ENCODE measurements at places on chromosomes 6 and 20.

DNA sequence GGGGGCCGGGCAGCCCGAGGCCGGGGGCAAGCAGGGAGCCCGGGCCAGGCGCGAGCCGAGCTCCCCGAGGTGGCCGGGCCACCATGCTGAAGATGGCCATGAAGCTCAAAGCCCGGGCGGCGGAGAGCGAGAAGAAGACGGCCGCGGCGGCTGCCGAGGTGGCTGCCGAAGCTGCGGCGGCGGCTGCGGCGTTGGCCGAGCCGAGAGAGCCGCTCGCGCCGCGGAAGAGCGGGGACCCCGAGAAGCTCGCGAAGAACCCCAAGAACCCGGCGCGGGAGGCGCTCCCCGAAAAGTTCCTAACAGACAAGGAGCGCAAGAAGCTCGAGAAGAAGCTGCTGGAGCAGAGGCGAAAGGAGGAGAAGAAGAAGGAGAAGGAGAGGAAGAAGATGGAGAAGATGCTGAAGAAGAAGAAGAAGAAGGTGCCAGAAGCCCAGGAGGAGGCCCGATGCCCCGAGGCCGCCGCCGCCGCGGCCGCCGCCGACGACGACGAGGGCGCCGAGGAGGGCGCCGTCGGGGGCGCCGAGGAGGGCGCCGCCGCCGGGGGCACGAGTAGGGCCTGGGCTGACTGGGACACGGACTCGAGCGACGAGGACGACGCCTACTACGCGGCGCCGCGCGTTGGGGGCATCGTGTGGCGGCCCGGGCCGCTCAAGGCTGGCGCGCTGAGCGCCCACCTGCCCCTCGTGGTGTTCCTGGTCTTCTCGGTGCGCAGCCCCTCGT lies 37.4 kb downstream of the GNAS start:
- no peak for DNase-seq

GRCh38 chr6:1904466-1904799 lies 294.7 kb downstream of the FOXC1 start:
- DNase-seq: no peak

DNA sequence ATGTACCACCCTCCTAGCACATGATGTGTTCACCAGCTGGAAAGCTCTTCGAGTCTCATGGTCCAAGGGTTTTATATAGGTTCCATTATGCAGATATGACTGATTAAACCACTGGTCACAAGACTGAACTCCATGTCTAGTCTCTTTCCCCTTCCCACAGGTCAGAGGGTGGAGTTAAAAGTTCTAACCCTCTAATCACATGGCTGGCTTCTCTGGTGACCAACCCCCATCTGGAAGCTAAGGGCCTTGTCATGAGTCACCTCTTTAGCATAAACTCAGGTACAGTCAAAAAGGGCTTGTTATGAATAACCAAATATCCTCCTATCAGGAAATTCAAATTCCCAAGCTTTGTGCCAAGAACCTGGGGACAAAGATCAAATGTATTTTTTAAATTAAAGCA lies 52.0 kb upstream of the KLHL31 start:
- no peak for DNase-seq

- no peak for DNase-seq
These were observed 40.4 kb upstream of the TINAG start for GRCh38 chr6:54267798-54268197.

DNA sequence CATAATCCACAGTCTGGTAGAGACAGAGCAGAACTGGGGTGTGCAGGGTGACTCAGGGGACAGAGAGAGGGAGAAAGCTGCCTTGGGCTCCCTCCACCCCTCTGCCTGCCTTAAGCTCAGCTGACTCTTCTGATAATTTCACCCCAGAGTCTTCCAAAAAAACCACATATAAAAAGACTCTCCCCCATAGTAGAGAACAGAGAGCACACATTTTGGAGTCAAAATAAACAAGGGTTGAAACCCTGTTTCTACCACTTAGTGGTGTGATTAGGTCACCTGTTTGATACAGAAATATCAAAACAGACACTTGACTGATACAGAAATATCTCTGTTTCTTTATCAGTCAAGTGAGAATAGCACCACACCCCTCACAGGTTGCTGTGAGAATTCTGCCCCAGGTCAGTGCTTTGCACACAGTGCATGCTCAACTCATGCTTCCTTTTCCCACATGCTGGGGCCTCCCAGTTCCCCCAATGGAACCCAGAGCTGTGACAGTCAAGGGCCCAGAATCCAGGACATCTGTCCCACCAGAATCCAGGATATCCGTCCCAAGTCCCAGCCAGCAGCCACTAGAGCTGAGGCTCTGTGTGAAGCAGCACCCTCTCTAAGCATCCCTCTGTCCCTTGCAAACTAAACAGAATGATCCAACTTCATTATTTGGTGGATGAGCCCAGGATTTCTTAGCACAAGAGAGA lies 1.2 kb downstream of the TREML2 start:
- peak; percentile 73 for DNase-seq

DNA sequence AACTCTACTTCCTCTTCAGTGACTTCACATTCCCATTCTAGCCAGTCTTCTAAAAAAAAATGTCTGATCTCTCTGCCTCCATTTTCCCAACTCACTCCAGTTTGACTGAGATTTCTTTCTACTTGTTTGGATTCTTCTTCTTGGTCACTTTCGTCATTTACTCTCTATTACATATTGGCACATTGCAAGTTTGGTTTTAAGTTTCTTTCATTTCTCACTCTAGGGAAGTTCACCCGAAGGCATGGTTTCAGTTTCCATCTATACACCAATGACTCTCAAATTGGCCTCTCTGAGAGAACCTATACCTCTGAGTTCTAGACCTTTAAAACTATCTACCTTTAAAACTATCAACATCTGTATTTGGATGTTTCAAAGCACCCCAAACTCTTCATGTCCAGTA lies 51.3 kb downstream of the CD109 start:
- no peak for DNase-seq

DNA sequence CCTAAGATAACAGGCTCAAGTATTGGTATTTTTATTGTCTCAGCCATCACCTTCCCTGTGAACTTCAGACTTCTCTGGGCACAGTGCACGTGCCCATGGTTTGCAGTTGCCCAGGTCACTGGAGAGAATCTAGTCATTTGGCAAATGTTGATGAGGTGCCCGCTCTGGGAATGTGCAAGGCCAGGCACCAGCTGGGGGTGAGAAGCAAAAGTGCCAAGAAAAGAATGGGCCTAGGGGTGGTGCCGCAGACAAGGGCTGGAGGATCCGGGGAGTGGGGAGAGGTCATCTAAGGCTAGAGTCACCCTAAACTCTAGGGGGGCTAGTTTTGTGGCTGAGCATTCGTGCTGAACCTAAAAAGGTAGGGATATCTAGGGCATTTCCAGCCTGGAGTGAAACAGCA lies 57.0 kb upstream of the VSTM2L start:
- no peak for DNase-seq

GRCh38 chr20:34164381-34164984 lies 52.4 kb upstream of the EIF2S2 start:
- no peak for DNase-seq

DNA sequence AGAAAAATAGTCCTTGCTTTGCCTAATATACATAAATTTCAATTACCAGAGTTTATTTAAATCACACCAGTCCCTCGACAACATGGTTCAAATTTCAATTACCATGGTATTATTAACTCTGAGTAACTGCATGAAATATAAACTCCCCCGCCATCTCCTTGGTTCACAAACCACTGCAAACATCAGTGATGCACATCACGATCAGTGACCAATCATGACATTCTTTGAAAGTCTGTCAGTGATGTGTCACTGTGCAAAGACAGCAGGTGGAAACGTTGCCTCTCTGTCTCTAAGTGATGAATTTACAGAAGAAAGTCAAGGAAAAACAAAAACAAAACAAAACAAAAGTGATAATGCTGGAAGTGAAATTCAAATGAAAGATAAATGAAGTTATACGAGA lies 86.7 kb downstream of the TASP1 start:
- DNase-seq: no peak

- no peak for DNase-seq
These were observed 11.0 kb upstream of the HDGFL1 start for GRCh38 chr6:22558288-22558882.

DNA sequence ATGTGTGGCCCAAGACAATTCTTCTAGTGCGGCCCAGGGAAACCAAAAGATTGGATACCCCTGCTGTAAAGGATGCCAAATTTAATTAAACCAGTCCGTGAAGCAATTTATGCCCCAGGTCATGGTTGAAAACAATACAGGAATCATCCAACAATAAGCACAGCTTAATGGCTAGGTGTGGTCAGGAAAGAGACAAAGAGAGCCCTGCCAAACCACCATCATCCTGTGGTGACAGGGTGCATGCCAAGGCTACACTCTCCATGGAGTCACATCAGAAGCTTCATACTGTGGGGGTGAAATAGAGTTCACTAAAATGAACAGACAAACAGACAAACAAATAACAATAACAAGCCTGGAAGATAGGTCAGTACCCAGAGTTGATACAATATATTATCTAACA lies 62.7 kb downstream of the DZANK1 start:
- no peak for DNase-seq

DNA sequence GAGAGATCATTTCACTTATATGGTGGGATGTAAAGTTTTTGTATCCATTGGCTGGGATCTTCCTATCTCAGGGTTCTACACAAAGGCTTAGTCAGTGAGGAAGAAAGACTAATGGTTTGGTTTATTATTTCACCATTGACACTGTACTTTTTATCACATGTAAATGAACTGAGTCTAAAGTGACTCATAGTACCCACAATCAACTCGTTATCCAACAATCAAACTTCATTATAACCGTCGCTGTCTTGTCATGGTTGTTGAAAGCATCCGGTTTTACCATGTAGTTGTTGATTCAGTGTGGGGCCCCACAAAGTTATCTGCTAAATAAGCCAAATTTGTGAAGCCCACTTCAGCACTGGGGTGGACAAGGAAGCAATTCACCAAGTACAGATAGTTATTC lies 55.8 kb upstream of the MTRF1L start:
- no peak for DNase-seq

- no peak for DNase-seq
These were observed 41.6 kb downstream of the UNC5CL start for GRCh38 chr6:40997234-40997957.

DNA sequence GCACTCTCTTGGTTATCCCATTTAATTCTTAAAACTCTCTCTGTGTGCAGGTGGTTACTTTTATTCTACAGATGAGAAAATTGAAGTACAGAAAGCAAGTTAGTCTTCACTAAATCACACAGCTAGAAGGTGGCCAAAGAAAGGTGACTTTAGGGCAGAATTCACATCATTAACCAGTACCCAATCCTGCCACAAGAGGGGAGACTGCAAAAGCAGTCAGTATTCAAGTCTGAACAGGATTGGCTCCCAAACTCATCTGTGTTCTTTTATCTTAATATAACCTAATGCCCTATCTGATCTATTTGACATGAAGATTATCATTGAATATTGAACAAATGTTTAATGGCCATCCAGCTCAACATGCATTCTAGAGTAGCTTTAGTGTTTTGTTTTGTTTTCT lies 225.3 kb upstream of the FAM83B start:
- DNase-seq: no peak

DNA sequence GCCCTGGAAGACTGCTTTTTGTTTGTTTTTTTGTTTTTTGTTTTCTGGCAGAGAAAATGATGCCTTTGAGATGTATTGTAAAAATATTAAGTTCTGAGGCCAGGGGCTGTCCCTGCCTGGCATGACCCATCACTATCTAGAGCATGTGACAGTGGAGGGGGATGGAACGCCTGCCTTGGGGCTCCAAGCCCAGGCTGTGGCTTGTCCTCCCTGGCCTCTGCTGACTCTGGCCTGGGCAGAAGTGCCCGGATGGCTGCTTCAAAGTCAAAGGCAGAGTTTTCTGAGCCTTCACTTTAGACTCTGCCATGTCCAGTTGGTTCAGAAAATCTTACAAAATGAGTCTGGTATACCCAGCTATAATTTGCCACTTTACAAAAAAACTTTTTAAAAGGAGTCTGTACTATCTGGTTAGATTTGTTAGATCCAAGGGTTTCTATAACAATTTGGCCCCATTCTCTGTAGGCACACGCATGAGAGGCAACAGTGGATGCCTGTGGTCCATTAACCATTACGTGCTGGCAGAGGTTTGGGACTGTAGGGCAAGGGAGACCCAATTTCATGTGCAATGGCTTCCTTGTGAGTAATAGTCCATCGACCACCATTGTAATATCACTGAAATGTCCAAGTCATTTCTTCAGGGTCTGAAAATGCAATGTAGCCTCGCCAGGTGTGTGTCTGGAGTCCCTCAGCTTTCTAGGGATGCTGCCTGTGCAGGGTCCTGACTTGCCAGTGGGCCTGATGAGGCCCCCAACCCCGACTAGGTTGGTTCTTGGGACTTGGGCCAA lies 8.3 kb downstream of the PPP1R3G start:
- DNase-seq: no peak

DNA sequence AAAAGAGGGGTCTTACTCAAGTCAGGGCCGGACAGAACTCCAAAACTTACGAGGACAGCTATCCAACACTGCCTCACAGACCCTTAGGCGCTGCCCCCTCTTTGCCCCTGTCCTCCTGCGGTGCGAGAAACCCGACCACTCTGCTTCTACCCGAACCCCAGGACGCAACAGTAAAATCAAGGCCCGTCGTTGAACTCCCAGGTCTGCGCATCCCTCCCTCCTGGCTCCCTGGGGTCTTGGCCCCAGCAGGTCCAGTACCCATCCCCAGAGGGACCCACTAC lies 6.4 kb downstream of the OLIG3 start:
- no peak for DNase-seq

GRCh38 chr6:137489046-137490005 lies 4.9 kb downstream of the OLIG3 start:
- peak; percentile 61 for DNase-seq

Measured in activated CD8-positive, alpha-beta memory T cell treated with anti-CD3 and anti-CD28 coated beads for 24 hours (primary cell).